DMS53 (cell line): ENCODE measurements at places on chromosomes 5 and 9.

- peak; percentile 53 for DNase-seq
Measured at GRCh38 chr5:76684756-76685519, 31.0 kb upstream of the F2R start.

GRCh38 chr9:87068177-87068840 lies 121.0 kb upstream of the GAS1 start:
- DNase-seq, result no peak

GRCh38 chr9:124776954-124777648 lies at the start of gene OLFML2A:
TSS of gene OLFML2A (plus strand) at chr9:124777133. CDS start at chr9:124777271, 138 bp downstream.
- peak; percentile 63 for DNase-seq

DNA sequence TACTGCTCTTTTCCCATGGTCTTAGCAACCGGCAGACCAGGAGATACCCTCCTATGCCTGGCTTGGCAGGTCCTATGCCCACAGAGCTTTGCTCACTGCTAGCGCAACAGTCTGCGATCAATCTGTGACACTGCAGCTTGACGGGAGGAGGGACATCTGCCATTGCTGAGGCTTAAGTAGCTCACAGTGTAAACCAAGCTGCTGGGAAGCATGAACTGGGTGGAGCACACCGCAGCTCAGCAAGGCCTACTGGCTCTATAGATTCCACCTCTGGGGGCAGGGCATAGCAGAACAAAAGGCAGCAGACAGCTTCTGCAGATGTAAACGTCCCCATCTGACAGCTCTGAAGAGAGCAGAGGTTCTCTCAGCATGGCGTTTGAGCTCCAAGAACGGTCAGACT lies 40.4 kb downstream of the MCTP1 start:
- DNase-seq, result peak; percentile 19

DNA sequence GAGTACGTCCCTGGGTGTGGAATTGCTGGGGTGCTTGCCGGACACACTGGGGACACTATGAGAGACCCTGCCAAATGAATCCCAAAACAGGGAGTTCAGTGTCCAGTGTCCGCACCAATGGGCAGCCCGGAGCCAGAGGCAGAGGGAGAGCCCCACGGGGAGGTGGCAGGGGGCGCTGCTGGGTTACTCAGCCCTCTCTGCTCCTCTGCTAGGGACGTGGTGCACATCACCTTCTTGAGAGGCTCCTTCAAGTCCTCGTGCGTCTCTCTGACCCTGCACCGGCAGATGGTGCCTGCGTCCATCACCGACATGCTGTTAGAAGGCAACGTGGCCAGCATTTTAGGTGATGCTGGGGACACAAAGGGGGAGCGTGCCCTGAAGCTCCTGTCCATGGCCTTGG lies 20.8 kb downstream of the STKLD1 start:
- peak; percentile 41 for DNase-seq

DNA sequence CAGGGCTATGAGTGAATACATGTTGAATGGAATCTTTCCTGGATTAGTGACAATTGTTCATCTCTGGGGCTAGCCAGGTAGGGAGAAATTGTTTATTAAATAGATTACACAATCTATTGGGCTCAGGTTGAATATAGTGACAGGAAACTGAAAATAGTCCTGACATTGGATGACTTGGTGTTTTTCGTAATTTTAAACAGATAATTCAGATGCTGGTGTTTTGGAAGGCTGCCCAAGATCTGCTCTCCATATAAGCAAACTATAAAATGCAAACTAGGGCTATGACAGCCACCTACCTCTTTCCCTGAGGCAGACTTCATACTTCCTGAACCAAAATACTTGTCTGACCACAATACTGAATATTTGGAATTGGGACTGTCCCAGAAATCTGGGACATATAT lies 99.1 kb downstream of the ENC1 start:
- DNase-seq, result no peak

GRCh38 chr5:159198063-159199036 lies 11.0 kb downstream of the RNF145 start:
- DNase-seq, result peak; percentile 27

- DNase-seq, result peak; percentile 94
Measured at GRCh38 chr5:1111727-1112289, at the start of gene SLC12A7. TSS of gene SLC12A7 (minus strand) at chr5:1112063. CDS start at chr5:1111991, 72 bp downstream.

GRCh38 chr9:135746565-135746964 lies 44.6 kb downstream of the KCNT1 start:
- no peak for DNase-seq

- no peak for DNase-seq
Measured at GRCh38 chr5:146766013-146766412, 112.5 kb downstream of the PPP2R2B start.

DNA sequence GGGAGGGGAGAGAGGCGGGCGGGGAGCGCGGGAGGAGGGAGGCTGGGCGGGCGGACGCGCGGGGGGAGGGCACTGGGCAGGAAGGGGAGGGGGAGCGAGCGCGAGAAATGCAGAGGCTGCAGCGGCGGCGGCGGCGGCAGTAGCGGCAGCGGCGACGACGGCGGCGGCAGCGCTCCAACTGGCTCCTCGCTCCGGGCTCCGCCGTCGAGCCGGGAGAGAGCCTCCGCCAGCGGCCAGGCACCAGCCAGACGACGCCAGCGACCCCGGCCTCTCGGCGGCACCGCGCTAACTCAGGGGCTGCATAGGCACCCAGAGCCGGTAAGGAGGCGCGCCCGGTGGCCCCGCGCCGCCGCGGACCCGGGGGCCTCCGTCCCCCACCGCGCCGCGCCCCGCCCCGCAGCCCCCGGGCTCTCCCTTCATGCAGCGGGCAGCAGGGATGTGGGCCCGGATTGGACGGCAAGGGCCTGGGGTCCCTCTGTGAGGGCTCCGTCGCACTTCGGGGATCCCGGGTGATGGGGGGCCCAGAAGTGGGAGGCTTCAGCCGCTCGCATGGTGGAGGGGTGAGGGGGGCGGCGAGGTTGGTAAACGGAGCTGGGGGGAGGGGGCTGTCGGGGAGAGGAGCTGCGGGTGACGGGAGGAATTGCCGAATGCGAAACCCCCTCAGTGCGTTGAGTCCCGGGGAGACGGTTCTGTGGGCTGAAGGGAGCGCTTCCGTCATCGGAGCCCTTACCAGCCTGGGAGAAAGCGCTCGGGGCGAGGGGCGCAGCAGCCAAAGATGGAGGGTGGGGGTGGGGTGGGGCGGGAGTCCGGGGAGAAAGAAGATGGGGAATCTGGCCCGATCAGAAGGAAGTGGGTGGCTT lies at the start of gene BASP1:
BASP1 (plus strand) TSS at position 139 of the 860 bp plus-strand sequence. CDS start 57,586 bp downstream, outside the sequence.
- no peak for DNase-seq

- DNase-seq, result peak; percentile 12
Measured at GRCh38 chr5:26388976-26389375, 649.4 kb downstream of the CDH9 start.

- DNase-seq, result peak; percentile 98
Measured at GRCh38 chr9:124222918-124223720, 34.6 kb upstream of the NEK6 start.

DNA sequence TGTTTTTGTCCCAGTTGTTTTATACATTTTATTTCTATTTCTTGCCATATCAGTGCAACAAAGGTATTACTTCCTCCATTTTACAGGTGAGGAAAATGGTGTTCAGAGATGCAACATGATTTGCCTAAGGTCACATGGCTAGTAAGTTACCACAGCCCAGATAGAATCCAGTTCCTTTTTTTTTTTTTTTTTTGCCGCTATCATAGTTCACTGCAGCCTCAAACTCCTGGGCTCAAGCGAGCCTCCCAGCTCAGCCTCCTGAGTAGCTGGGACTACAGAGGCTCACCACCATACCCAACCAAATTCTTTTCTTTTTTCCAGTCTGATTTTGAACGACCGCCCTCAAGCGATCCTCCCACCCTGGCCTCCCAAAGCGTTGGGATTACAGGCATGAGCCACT lies 480 bp upstream of the CCDC69 start:
- DNase-seq, result peak; percentile 37

DNA sequence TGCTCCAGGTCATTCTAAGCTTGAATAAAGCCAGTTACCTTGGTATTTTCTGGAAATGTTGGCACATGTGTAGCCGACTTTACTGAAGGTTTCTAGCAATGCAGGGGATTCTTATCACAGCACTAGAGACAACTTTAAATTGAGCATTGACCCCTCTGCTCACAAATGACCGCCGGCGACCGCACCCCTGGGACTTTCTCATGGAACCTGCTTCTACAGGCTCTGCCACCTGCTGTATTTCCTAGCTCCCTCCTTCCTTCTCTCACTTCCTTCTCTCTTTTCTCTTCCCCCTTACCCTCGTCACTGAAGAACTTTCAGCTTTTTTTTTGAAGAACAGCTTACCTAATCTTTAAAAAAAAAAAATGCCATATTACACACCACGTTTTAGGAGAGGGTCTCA lies 30.9 kb upstream of the DAB2 start:
- DNase-seq, result no peak

GRCh38 chr9:32940740-32941139 lies 60.7 kb downstream of the APTX start:
- no peak for DNase-seq

DNA sequence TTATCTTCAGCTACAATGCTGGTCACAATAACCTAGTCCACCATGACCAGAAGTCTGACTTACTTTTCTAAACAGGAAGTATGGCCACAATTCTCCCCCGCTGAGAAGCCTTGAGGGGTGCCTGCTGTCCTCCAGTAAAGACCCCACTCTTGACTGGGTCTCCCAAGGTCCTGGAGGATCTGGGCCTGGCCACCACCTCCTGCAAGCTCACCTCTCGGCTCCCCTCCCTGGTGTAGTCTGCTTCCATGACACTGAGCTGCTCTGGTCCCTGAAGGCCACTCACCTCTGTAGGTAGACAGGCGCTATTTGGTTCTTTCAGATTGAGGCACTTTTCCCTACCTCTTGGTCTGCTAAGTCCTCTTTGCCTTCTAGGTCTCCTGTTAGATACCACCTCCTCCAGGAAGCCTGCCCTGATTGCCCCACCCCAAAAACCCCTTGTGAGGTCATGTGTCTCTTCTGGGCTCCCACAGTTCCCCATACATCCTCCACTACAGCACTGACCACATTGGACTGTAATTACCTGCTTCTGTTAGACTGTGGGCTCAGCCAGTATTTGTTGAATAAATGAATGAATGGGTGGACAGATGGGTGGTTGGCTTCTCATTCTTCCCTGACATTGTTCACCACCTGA lies 62.6 kb upstream of the IER5L start:
- no peak for DNase-seq

- DNase-seq, result peak; percentile 40
Measured at GRCh38 chr9:95085036-95085770, 232.3 kb downstream of the FANCC start.

DNA sequence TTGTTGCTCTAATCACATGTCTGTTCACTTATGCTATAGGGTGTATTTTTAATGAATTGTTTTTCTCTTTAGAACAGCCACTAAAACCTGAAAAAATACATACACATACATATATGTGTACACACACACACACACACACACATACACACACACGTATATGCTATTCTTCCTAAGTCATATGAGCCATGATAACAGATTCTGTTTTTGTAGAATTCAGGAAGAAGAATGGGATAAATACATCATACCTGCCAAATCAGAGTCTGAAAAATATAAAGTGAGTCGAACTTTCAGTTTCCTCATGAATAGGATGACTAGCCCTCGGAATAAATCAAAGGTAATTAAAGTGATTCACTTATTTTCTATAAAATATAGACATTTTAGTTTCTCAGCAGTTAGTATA lies 231.4 kb downstream of the ARHGEF28 start:
- DNase-seq, result no peak

- DNase-seq, result no peak
Measured at GRCh38 chr5:147398860-147399259, 111.0 kb downstream of the DPYSL3 start.

DNA sequence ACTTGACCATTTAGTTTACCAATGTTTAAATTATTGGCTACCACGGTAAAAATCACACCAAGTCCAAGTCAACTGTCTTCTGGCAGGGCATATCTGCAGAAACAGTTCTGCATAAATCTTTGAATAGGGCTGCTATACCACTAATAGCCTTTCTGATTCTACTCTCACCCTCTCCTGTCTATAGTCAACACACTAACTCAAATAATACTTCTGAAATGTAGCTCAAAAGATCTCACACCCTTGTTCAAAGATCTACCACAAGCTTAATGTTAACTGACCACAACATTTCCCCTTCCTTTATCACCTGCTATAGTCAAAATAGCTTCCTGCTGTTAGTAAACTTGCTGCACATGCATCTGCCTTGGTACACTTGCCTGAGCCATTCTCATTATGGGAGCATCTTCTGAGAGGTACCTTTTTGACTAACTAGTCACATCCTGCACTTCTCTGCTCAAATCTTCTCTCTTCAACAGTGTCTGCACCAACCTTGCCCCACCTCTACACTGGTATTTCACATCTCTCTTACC lies 319.4 kb downstream of the CDH10 start:
- DNase-seq, result no peak

GRCh38 chr9:121773954-121774714 lies 122.7 kb downstream of the DAB2IP start:
- no peak for DNase-seq

- no peak for DNase-seq
Measured at GRCh38 chr5:83246071-83246470, 168.7 kb downstream of the XRCC4 start.

DNA sequence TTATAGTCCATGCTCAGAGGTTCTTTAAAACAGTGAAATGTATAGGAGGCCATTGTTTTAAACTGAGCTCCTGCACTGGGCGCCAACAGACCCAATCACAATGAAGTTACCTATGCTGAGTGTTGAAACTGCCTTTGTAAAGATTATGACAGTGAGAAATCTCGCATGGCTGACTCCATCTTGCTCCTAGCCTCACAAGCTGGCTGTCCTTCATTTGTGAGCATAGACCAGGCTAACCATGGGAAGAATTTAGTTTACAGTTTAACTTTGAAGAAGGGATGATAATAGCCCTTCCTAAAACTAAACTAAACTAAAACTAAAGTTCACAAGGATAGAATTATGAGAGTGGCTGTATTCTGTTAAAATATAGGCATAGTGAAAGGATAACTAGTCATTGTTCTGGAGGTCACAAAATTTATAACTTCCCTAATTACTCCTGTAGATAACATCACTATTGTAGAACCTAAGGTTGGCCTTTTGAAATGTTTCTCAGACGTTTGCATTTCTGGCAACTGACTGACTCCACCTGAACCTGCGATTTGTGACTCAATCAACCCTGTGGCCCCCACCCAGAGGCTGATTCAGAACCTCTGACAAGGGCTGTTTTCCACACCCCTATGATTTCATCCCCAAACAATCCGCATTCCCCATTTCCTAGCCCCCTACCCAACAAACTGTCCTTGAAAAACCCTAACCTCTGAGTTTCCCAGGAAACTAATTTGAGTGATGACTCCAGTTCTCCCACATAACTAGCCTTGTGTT lies 59.1 kb downstream of the HMHB1 start:
- no peak for DNase-seq

- no peak for DNase-seq
Measured at GRCh38 chr5:36950586-36951457, 74.3 kb downstream of the NIPBL start.

DNA sequence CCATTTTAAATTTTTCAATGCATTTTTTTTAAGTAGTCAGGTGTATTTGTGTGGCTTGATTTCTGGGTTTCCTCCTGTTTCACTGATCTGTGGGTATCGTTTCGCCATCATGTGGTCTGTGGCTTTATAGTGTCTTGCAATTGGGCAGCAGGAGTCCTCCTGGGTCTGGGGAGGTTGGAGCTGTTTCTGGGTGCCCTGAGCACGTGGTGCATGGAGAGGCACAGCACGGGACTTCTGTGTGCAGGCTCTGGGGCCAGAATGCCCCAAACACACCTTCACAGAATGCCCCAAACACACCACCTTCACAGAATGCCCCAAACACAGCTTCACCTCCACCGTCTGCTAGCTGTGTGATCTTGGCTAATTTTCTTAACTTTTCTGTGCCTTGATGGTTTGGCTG lies 82.6 kb upstream of the COL5A1 start:
- DNase-seq, result no peak
